ENCODE measurements at places on chromosomes 1 and 21. TPM values are rescaled to one million over a fixed set of nuclear protein-coding genes. Genes with fewer than 3 reads are reported as not detected.
A peak's percentile ranks its signal among the peaks of the same experiment; 100 is the strongest.

The FCRLB gene
- not detected for total RNA-seq

The TMEM69 gene
- total RNA-seq: 44.3 TPM

The SH3D21 gene
- total RNA-seq: 33.0 TPM

The TRIM58 gene
- total RNA-seq: 0.16 TPM

DNA sequence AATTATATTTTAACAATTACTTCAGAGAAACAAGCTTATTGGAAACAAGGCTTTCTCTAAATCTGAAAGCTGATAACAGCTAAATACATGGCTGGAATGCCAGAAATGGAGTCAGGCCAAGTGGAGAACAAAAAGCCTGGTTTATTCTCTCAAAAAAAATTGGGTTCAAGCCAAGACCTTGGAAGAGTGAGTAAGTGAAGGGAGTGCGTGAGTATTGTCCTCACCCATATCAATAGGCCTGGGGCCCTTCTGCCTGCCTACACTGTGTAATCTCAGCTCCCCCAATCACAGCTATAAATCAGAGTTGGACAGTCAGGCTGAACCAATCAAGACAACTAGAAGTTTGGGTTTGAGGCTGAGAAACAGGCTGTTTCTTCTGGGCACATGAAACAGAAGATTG lies 7.4 kb downstream of the KYAT3 start:
- no peak for DNase-seq
- peak overlapping the region; percentile 85 for H3K27ac ChIP-seq
- H3K4me1 ChIP-seq: peaks cover 87% of the 10 kb centered on the region
- H3K27me3 ChIP-seq: no peaks in the 10 kb centered on the region
- peak overlapping the region; percentile 18 for H3K4me3 ChIP-seq

GRCh38 chr1:37238364-37239224 lies 204.3 kb upstream of the GRIK3 start:
- H3K36me3 ChIP-seq: no peaks in the 10 kb centered on the region
- no peak overlapping the region for H3K4me3 ChIP-seq
- H3K27ac ChIP-seq: no peak overlapping the region
- H3K27me3 ChIP-seq: peaks cover 12% of the 10 kb centered on the region

DNA sequence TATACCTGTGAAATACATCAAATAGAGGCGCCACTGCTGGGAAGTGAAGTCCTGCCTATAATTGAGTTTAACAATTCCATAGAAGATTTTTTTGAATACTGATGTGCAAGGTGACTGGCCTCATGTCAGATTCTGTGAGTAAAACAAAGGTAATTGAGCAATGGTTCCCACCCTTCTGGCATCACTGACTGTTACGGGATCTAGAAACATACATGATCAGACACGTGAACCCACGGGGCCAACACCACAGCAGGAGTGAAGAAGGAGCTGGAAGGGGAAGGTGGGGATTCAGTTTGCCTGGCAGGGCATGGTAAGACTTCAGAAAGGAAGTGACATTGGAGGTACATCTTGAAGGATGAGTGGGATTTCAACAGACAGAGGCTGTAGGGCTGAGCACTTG lies 270.2 kb downstream of the DISC1 start:
- peaks cover 2% of the 10 kb centered on the region for H3K4me1 ChIP-seq
- no peak overlapping the region for H3K27ac ChIP-seq
- DNase-seq: no peak
- H3K27me3 ChIP-seq: no peaks in the 10 kb centered on the region
- peaks cover 1% of the 10 kb centered on the region for H3K36me3 ChIP-seq
- no peak overlapping the region for H3K4me3 ChIP-seq

GRCh38 chr1:32052887-32053286 lies 19.9 kb upstream of the TMEM39B start:
- DNase-seq: no peak
- H3K4me3 ChIP-seq: no peak overlapping the region
- H3K4me1 ChIP-seq: peaks cover 4% of the 10 kb centered on the region
- no peaks in the 10 kb centered on the region for H3K27me3 ChIP-seq
- peaks cover 31% of the 10 kb centered on the region for H3K36me3 ChIP-seq

DNA sequence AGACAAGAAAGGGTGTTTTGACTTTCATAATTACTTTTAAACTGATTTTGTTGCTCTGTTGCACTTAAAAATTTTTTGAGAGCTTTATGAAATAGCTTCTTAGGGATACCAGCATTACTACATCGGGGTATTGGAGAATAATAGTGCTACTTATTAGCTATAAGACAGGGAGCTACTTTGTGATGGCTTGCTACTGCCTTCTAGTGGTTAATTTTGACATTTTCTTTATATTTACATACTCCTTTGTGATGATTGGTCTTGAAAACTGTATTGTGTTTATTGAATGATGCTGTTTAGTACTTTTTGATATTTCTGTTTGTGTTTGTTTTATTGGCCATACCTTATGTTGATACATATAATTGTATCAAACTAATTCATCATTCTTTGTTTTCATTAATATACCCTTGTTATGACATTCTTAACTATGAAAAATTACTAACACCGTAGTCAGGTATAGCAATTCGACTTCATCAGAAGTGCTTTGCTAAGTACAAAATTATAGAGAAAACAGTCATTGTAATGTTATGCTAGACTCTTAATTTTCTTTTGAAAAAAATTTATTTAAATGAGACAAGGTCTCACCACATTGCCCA lies 85.5 kb downstream of the CLIC4 start:
- no peak for DNase-seq
- H3K4me1 ChIP-seq: no peaks in the 10 kb centered on the region
- H3K36me3 ChIP-seq: no peaks in the 10 kb centered on the region
- no peaks in the 10 kb centered on the region for H3K27me3 ChIP-seq
- no peak overlapping the region for H3K4me3 ChIP-seq

DNA sequence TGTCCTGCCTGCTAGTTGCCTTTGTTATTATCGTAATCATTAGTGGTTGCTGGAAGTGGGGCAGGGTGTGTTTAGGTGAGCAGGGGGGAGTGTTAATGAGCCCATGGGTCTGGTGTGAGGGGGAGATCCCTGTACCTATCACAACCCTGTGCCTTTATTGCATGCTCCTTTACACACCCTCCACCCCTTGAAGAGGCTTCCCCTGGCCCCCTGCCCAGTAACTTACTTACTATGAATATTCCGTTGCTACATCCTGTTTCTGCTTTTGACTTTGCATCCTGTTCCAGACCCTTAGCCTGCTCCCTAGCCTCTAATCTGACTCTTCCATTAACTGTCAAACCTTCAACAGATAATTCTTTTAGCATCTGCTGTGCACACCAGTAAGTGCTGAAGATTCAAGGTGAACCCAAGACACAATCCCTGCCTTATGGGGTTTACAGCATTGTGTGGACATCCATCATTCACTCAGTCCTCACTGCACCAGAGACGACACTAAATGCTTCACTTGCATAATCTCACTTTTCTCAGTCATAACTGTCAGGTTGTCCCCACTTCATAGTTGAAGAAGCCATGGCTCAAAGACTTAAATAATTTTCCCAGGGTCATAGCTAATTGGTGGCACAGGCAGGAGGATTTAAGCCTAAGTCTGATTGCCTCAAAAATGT lies 47.9 kb downstream of the CDC7 start:
- peaks cover 57% of the 10 kb centered on the region for H3K4me1 ChIP-seq
- H3K4me3 ChIP-seq: no peak overlapping the region
- H3K27me3 ChIP-seq: no peaks in the 10 kb centered on the region

DNA sequence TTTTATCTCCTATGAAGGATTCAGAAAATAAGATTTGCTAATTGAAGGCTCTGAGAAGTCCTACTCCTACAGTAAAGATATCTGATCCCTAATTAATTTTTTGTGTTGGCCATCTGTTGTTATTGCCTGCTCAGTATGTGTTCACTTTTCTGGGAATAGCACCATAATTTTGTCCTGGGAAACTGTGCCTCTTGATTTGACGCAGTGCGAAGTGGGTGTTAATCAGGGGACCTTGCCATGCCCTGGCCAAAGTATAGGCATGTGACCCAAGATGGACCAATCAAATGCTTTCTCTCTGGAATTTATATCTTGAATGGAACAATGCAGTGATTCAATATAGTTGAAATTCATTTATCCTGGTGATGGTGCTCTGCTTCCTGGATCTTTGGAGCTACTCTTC lies 30.4 kb upstream of the GNG12 start:
- H3K27me3 ChIP-seq: peaks cover 26% of the 10 kb centered on the region
- H3K36me3 ChIP-seq: no peaks in the 10 kb centered on the region
- H3K4me3 ChIP-seq: no peak overlapping the region
- no peak overlapping the region for H3K27ac ChIP-seq

GRCh38 chr1:156877433-156878170 lies 15.9 kb upstream of the PEAR1 start:
- H3K27ac ChIP-seq: no peak overlapping the region
- H3K4me3 ChIP-seq: no peak overlapping the region
- H3K36me3 ChIP-seq: no peaks in the 10 kb centered on the region
- no peaks in the 10 kb centered on the region for H3K4me1 ChIP-seq

DNA sequence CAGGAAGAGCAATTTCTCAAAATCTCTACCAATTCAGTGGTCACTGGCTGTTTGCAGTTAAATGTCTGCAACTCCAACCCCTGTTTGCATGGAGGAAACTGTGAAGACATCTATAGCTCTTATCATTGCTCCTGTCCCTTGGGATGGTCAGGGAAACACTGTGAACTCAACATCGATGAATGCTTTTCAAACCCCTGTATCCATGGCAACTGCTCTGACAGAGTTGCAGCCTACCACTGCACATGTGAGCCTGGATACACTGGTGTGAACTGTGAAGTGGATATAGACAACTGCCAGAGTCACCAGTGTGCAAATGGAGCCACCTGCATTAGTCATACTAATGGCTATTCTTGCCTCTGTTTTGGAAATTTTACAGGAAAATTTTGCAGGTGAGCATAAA lies 167.2 kb downstream of the CRB1 start:
- H3K27me3 ChIP-seq: no peaks in the 10 kb centered on the region
- no peak overlapping the region for H3K27ac ChIP-seq
- H3K4me1 ChIP-seq: no peaks in the 10 kb centered on the region
- DNase-seq: no peak
- no peaks in the 10 kb centered on the region for H3K36me3 ChIP-seq

GRCh38 chr1:1602304-1602967 lies 2.5 kb upstream of the FNDC10 start:
- H3K27ac ChIP-seq: no peak overlapping the region
- H3K4me1 ChIP-seq: peaks cover 13% of the 10 kb centered on the region
- peaks cover 6% of the 10 kb centered on the region for H3K27me3 ChIP-seq
- no peak for DNase-seq
- no peak overlapping the region for H3K4me3 ChIP-seq
